ENCODE measurements at places on chromosomes 1 and 21. TPM values are rescaled to one million over a fixed set of nuclear protein-coding genes. Genes with fewer than 3 reads are reported as not detected.

GRCh38 chr1:198747127-198747526 lies 108.3 kb downstream of the PTPRC start:
- H3K36me3 ChIP-seq, result no peaks in the 10 kb centered on the region
- no peaks in the 10 kb centered on the region for H3K27me3 ChIP-seq
- DNase-seq, result no peak
- no peak overlapping the region for H3K4me3 ChIP-seq

DNA sequence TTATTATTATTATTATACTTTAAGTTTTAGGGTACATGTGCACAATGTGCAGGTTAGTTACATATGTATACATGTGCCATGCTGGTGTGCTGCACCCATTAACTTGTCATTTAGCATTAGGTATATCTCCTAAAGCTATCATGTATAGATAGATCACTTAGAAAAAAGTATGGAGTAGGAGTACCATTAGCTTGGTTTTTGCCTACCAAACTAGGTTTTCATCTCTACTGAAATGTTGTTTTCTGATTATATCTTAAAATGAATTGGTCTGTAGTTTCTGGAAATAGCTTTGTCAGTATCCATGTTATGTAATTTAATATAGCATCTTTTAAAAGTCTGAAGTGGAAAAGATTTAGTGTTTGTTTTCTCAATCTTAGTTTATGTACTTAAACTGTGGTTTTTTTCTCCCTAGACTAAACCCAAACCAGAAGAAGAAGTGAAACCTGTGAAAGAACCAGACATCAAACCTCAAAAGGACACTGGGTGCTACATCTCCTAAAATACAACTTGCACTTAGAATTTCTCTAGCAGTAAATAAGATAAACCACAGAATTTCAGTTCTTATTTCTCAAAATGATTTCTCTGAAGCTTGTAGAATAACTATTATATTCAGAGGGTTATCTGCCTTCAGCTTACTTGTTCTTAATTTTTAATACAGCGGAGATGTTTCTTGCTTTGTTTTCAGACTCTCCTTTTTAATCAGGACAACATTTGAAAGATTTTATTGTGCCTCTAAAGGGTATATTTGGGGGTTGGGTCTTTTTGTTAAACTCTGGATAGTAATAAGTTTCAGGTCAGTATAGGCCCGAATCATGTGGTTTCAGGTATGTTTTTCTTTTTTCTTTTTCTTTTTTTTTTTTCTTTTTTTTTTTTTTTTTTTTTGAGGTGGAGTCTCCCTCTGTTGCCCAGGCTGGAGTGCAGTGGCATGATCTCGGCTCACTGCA lies 4.5 kb upstream of the FAM177B start:
- peaks cover 81% of the 10 kb centered on the region for H3K36me3 ChIP-seq
- no peak for DNase-seq
- no peak overlapping the region for H3K4me3 ChIP-seq
- no peak overlapping the region for H3K27ac ChIP-seq
- H3K27me3 ChIP-seq, result no peaks in the 10 kb centered on the region

DNA sequence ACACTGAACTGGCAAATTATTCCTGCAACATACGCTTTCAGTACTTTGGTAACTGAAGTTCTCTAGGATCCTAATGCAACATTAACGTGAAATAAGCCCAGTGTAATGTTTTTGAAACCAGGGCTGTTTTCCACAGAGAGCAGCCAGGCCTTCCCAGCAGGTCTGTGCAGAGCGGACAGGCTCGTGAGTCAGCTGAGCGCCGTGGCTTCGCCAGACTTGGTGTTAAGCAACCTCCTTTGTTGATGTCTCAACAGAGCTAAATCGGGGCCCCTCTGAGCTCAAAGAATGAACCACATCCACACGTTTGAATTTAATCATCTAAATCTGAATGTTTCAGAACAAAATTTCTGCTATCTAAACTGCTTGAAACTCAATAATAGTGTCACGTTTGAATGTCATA lies 181.8 kb upstream of the FMN2 start:
- H3K27me3 ChIP-seq, result no peaks in the 10 kb centered on the region
- no peak overlapping the region for H3K27ac ChIP-seq
- H3K36me3 ChIP-seq, result no peaks in the 10 kb centered on the region
- DNase-seq, result no peak

NID1 gene
- total RNA-seq, result 112 TPM

GRCh38 chr1:246302251-246302625 lies 204.8 kb downstream of the SMYD3 start:
- no peaks in the 10 kb centered on the region for H3K27me3 ChIP-seq
- no peak for DNase-seq
- no peaks in the 10 kb centered on the region for H3K4me1 ChIP-seq
- H3K36me3 ChIP-seq, result no peaks in the 10 kb centered on the region
- H3K27ac ChIP-seq, result no peak overlapping the region
- no peak overlapping the region for H3K4me3 ChIP-seq

- H3K27ac ChIP-seq, result no peak overlapping the region
- H3K4me1 ChIP-seq, result no peaks in the 10 kb centered on the region
- H3K4me3 ChIP-seq, result no peak overlapping the region
- no peak for DNase-seq
- no peaks in the 10 kb centered on the region for H3K36me3 ChIP-seq
- H3K27me3 ChIP-seq, result no peaks in the 10 kb centered on the region
Measured at GRCh38 chr1:224767676-224768075, 151.6 kb downstream of the CNIH3 start.

ASB17 gene
- not detected for total RNA-seq

S100A14 gene
- total RNA-seq, result 0.55 TPM

DNA sequence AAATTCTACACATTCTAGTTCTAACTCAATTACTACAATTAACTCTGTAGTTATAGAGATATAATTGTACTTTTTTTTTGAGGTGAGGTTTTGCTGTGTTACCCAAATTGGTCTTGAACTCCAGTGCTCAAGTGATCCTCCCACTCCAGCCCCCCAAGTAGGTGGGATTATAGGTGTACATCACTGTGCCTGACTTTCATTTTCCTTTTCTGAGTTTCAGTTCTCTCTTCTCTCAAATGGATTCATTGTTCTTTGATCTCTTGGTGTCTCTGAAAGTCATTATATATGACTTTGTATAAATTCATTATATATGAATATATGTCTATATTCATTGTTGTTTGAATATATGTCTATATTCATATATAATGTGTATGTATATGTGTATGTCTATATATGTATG lies 74.0 kb upstream of the GALNT2 start:
- H3K27ac ChIP-seq, result no peak overlapping the region
- no peaks in the 10 kb centered on the region for H3K27me3 ChIP-seq
- no peak overlapping the region for H3K4me3 ChIP-seq
- no peak for DNase-seq
- H3K36me3 ChIP-seq, result no peaks in the 10 kb centered on the region

DNA sequence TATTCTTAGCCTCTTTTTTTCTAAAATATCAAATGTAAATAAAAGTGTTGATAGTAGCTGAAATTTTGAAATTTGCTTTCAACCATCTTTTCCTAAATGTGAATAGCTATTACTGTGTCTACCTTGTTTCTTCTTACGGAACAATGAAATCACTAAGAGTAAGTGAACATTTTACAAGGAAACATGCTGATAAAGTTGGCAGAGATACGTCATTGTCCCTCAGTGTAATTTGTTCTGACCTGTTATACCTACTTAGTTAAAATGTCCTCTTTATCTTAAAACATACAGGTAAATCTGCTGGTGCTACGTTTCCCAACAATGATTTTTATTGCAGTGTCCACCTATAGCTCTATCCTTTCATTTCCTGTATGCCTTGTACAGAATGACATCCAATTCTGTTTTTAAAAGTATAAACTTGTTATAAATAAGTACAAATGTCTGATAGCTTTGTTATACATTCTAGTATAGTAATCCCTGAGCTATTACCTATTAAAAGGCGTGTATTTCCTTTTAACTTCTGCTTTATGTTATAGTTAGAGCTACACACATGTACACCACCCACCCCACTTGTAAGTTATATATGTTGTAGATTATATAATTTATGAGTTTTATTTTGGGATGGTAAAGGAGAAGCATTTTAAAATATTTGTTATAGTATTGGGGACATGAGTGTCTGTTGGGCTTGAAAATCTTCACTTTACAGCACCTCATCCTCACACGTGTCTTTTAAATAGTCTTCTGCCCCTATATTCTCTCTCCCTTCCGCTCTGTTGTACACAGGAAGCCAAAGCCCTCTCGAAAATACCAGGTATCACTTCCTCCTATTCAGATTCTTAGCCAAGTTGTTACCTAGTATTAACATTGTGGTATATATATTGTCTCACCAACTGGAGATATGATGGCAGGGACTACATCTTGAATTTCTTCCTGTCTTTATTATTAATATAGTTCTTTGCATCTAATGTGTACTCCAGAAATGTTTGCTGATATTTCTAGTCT lies 25.2 kb downstream of the LAMC1 start:
- no peaks in the 10 kb centered on the region for H3K36me3 ChIP-seq
- H3K27me3 ChIP-seq, result no peaks in the 10 kb centered on the region
- peaks cover 69% of the 10 kb centered on the region for H3K4me1 ChIP-seq
- no peak overlapping the region for H3K27ac ChIP-seq

JAM2 gene
- total RNA-seq, result 15.6 TPM

GRCh38 chr1:4107291-4107690 lies 207.2 kb upstream of the C1orf174 start:
- no peaks in the 10 kb centered on the region for H3K4me1 ChIP-seq

- H3K27me3 ChIP-seq, result no peaks in the 10 kb centered on the region
- no peaks in the 10 kb centered on the region for H3K36me3 ChIP-seq
- H3K4me1 ChIP-seq, result no peaks in the 10 kb centered on the region
- H3K4me3 ChIP-seq, result no peak overlapping the region
- no peak for DNase-seq
- no peak overlapping the region for H3K27ac ChIP-seq
Measured at GRCh38 chr1:205942631-205943159, 561 bp downstream of the SLC26A9 start.

PRR9 gene
- 1.2 TPM for total RNA-seq

GRCh38 chr1:83834621-83835264 lies 164.2 kb downstream of the TTLL7 start:
- no peak for DNase-seq
- no peaks in the 10 kb centered on the region for H3K4me1 ChIP-seq
- no peaks in the 10 kb centered on the region for H3K27me3 ChIP-seq
- no peak overlapping the region for H3K27ac ChIP-seq
- no peak overlapping the region for H3K4me3 ChIP-seq

GRCh38 chr1:6300342-6301048 lies 39.6 kb upstream of the GPR153 start:
- no peaks in the 10 kb centered on the region for H3K4me1 ChIP-seq
- no peak overlapping the region for H3K4me3 ChIP-seq
- no peak overlapping the region for H3K27ac ChIP-seq
- H3K27me3 ChIP-seq, result no peaks in the 10 kb centered on the region
- no peaks in the 10 kb centered on the region for H3K36me3 ChIP-seq

DNA sequence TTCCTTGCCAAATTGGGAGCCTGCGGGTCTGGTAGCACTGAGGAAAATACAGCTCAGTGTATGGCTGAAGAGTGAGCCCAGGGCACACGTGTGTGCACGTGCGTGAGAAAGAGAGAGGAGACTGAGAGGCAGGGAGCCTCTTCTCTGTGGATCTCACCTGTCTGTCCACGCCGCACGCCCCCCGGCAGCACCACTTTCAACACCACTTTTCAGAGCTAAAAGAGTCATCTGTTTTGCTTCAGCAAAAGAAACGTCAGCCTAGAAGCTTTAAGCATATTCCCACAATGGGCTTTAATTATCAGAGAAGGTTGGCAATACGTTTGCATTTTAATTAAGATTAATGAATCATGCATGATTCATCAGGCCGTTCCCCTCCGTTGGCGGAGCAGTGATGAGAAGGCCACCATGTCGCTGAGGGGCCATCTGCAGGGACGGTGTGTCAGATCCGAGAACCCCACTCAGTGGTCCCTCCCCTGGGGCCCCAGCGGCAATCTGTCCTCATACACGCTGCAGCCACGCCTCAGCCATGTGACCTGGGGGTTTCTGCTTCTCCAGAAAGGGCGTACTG lies 56.8 kb downstream of the SIK1 start:
- H3K36me3 ChIP-seq, result no peaks in the 10 kb centered on the region
- H3K4me3 ChIP-seq, result no peak overlapping the region
- DNase-seq, result no peak

DNA sequence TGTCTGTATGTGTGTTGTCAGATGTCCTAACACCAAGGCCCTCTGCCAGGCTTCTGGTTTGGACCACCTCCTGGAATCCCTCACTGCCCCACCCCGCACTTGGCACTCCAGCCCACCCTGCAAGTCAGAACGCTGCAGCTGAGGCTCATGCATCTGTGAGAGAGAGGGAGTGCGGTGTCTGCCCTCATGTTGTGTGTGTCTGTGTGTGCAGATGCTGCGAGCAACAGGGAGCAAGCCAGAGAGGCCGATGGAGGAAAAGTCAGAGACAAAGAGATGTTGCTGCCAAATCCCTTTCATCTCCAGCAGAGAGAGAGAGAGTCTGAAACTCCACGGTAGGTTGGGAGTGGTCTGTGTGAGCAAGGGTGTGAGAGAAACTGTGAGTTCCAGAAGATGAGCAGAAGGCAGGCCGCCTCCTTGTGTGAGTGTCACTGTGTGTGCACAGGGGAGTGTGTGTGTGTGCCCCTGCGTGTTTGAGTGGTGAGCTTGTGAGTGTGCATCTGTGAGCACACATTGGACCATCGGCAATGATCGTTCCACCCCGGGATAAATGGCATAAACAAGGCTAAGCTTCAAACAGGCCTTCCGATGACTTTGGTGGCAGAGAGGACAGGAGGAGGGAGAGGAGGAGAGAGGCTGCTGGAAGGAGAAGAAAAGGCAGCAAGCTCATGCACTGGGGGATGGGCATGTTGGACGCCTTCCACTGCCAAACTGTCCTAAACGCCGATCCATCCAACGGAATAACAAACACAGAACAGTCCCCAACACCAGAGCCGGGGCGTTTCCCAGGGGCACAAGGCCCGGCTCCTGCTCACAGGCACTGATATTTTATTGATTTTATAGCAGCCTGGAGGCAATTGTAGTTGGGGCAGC lies 99.2 kb upstream of the GRIK3 start:
- no peaks in the 10 kb centered on the region for H3K27me3 ChIP-seq
- H3K4me1 ChIP-seq, result no peaks in the 10 kb centered on the region
- no peak overlapping the region for H3K27ac ChIP-seq
- H3K36me3 ChIP-seq, result no peaks in the 10 kb centered on the region

CFAP74 gene
- total RNA-seq, result not detected

DNA sequence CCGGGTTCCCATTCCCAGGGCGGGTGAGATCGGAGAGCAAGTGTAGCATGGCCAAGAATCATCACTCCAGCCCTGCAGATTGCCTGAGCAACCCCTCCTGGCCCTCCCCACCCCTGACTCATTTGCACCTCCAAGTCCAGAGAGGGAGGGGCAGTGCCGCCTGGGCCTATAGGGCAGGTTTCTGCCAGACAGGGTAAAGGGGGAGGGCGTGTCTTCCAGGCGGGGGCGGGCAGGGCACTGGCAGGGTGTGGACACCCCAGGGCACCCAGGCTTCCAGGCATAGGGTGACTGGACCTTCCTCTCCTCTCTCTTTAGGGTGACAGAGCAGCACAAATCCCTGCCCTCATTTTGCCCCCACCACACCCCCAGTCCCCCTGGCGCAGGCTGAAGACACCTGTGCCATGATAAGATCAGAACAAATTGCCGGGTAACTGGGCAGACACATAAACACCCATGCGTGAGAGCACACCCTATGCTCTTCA lies 3.2 kb upstream of the CRYBG2 start:
- no peak for DNase-seq
- H3K36me3 ChIP-seq, result no peaks in the 10 kb centered on the region
- H3K4me1 ChIP-seq, result peaks cover 14% of the 10 kb centered on the region
- H3K27me3 ChIP-seq, result peaks cover 14% of the 10 kb centered on the region

HCRTR1 gene
- 0.43 TPM for total RNA-seq

GRCh38 chr1:77057994-77058585 lies 161.1 kb downstream of the PIGK start:
- DNase-seq, result no peak
- no peaks in the 10 kb centered on the region for H3K36me3 ChIP-seq
- H3K27me3 ChIP-seq, result no peaks in the 10 kb centered on the region
- H3K4me3 ChIP-seq, result no peak overlapping the region
- H3K27ac ChIP-seq, result no peak overlapping the region
- H3K4me1 ChIP-seq, result no peaks in the 10 kb centered on the region

Data from right atrium auricular region (tissue), 2 donors.